Stimulated activated CD4-positive, alpha-beta T cell treated with anti-CD3 and anti-CD28 coated beads, Interleukin-2, amount 100 ng/mL, for 24 hours (primary cell): ENCODE measurements at places on chromosomes 12 and 14.
A peak's percentile ranks its signal among the peaks of the same experiment; 100 is the strongest.

DNA sequence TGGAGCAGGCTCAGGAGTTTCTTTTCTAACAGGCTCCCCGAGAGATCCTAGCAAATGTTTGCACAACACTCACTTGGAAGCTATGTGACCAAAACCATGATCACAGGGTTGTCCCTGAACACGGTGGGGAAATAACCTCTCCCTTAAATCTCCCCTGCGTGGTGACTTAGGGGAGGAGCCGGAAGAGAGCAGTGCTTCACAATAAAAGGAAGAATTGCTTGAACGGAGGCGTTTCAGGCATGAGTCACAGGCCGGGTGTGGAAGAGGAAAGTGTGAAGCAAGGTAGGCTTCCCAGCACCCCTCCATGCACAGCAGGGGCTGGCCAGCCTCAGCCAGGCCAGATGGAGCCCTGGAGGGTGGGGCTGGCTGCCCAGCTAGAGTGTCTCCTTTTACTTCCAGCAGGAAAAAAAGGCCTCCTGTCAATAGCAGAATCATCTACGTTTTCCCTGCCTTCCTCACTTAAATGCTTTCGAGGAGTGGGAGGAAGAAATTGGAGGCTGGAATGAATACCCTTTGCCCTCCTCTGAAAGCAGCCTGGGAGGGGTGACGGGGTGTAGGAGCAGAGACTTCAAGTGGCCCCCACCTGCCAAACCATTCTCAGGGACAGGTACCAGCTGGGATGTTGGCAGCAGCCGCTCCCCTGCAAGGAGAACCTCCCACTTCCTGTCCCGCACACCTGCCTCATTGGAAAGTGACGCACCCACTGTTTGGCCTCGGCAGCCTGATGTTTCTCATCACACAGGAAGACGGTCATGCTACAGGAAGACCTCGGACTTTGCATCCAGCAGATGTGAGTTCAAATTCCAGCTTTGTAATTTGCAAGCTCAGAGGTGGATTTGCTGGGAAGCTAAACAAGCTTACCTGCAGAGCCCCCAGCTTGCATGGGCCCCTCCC lies 30.1 kb upstream of the PPP2R5C start:
- peak; percentile 87 for DNase-seq

DNA sequence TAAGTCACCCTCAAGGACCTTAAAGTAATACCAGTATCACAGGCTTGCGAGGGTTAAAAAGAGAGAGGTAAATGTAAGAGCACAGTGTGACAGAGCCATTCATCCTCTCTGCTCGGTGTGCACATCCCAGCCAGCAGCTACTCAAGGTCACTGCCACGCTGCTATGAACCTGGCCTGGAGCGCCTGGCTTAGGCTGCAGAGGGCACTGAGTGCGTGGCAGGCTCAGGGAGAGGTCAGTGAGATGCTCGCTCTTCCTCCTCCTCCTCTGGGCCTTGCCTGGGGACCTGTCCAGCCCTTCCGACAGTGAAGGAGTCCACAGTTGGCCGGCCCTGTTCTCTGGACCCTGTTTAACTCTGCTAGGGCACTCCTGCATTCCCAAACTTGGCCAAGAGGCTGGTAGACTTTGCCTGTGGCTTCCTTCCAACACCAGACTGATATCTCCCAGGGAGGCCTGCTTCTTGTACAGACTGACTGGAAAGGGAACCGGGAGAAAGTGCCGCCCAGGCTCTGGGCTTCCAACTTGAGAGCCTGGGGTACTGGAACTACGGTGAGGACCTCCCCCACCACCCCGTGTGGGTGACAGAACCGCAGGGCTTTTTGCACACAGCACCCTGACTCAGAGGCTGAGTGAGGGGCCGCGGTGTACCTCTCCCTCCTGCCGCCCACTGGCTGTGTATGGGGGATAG lies 62.6 kb upstream of the CORO1C start:
- DNase-seq: no peak

- no peak for DNase-seq
These were observed 205.3 kb upstream of the NAV3 start for GRCh38 chr12:77625441-77625840.

DNA sequence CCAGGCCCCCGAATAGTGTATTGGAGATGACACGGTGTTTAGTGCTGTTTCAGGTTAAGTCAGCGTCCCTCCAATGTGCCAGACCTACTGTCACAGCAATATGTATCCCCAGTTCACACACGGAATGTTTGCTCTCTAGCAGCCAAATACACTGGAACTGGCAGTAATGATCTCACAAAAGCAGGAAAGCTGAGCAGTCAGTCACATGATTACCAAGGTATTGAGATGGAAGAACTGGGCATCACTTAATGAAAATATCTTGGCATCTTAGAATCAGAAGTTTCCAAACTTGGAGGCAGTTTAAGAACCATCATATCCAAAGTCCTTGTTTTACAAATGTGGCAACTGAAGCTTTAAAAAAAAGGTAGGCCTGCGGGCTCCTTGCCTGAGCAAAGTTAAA lies 23.3 kb downstream of the NINJ2 start:
- DNase-seq: no peak

GRCh38 chr12:120071493-120072020 lies 45.0 kb downstream of the RAB35 start:
- DNase-seq: no peak

DNA sequence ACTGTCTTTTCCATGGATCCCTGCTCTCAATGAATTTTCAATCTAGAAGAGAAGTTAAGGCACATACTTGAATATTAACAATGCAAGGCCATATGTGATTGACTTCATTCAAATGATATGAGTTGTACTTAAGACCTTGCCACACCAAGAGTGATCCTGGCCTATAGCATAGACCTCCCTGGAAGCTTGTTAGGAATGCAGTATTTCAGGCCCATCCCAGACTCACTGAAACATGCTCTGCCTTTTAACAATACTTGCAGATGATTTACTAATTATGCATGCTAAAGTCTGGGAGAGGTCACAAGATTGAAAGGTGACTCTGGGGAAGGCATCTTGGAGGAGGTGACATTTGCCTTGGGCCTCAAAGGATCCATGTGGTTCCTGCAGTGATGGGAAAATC lies 43.2 kb downstream of the RFX4 start:
- DNase-seq: no peak

DNA sequence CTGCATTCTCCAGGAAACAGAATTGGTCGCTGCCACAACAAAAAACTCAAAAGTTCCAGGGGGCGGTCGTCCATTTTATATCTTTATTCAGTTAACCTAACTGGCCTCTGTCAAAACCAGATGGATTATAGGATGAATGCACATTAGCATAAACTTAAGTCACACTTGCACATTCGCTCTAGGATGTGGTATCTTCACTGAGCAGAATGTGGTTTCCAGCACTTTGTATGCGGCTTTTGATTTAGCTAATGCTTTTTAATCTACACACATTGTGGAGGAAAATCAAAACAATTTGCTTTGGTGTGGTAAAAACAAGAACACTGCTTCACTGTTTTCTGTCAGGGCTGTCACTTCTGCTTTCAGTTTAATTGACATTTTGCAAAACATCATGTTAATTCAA lies 4.5 kb downstream of the TAS2R50 start:
- DNase-seq: no peak

GRCh38 chr12:67077617-67078016 lies 191.5 kb upstream of the CAND1 start:
- no peak for DNase-seq

GRCh38 chr14:104353221-104353920 lies 215.0 kb downstream of the KIF26A start:
- no peak for DNase-seq

- no peak for DNase-seq
These were observed 12.8 kb downstream of the ZFYVE1 start for GRCh38 chr14:73014105-73014504.

- DNase-seq: peak; percentile 88
These were observed 1.1 kb upstream of the NAB2 start for GRCh38 chr12:57087691-57088353.

- DNase-seq: no peak
These were observed 237.7 kb downstream of the TRHDE start for GRCh38 chr12:72509891-72510290.

DNA sequence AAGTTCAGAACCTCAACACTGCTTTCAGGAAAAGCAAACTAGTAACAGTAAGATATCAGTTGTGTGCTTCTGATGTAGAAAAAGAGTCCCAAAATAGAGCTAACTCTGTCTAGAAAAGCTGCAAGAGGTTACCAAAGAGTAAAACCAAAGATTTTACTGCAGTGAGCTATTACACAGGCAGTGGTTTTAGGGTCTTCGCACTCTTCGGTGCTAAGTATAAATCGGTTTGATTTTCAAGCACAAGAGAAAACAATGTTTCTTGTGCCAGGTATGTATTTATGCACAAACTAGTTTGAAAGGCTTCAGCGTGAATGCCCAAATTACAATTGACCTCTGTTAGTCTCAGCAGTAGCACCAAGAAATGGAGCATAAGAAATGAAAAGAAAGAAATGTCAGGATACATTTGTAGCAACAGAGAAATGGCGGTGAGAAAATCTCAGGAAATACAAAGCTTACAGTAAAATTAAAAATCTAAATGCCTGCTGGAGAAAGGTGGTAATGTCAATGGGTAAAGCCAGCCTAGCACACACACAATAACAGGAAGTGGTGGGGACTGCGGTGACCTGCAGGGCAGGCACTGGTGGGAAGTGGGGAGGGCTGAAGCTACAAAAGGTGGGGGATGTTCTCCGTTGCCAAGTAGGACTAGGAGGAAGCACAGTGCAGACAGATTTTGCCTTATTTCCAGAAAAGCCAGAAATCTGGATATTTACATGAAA lies 18.0 kb upstream of the DYRK2 start:
- peak; percentile 68 for DNase-seq

- no peak for DNase-seq
These were observed 44.2 kb downstream of the TTC8 start for GRCh38 chr14:88868558-88869159.

DNA sequence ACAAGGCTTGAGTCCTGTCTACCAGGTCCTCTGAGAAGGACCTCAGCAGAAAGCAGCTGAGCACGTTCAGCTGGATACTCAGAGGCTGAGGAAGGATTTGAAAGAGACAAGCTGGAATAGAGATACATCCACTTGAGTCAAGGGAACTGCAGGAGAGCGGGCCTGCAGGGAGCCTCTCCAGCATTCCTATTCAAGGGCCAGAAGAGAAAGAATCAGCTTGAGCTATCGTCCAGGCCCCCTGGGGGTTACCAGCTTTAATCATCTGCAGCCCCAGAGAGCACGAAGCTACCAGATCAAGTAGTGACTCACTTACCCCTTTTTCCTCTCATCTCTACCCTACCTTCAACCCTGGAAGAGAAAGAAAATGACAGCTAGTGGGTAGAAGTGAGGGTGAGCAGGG lies 80.9 kb downstream of the NDUFA12 start:
- no peak for DNase-seq

DNA sequence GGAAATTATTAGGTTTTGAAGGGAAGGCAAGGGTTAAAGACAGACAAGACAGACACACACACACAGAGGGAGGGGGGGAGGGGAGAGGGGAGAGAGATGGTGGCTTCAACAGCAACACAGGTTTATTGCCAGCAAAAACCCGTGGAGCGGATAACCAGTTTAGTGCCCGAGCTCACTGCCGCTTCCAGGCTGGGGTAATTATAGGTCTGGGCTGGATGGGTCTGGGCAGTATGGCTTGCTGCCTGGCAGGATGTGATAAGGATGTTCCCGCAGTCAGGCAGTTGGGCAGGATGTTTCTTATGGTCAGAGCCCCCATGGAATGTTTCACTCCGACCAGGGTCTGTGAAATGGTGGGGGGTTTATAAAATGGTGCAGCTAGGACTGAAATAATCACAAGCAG lies 4.4 kb upstream of the TDRD9 start:
- no peak for DNase-seq
